Activated T-cell treated with anti-CD3 and anti-CD28 coated beads, Interleukin-2, amount 50 U/mL, for 48 hours (primary cell): ENCODE measurements at places on chromosomes 1 and 21.

GRCh38 chr1:113692342-113692741 is 66.9 kb downstream of the PHTF1 start:
- DNase-seq = no peak

DNA sequence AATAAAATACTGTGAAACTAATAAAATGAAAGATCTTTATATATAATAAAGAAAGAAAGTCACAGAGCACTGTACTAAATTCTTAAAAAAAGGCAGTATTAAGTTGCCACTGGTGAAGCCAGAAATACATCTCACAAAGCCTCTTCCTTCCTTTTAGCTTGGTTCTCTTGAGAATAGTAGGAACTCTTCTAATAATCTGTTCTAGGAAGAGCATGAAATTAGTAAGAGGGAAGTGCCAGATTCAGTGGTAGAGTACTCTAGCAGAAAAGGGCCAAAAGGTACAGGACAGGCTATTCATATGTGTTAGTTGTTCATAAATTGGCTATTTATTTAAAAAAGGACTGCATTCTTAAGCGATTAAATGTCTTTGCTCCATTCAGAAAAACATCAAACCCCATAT is 33.7 kb downstream of the CTTNBP2NL start:
- DNase-seq = no peak

DNA sequence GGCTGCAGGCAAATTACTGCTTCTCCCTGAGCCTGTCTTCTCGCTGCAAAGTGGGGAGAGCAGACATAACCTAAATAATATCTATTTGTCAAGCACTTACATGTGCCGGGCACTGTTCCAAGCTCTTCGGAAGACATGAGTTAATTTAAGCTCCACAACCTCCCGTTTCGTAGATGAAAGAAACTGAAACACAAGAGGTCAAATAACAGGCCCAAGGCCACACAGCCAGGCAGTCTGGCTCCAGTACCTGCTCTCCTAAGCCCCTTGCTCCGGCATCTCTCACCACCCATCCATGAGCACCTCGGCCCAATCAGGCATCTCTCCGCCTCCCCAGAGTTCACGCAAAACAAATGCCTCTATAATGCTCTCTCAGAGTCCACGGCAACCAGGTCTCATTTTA is 65.4 kb downstream of the TAS1R2 start:
- DNase-seq = no peak

- DNase-seq = no peak
Observed at GRCh38 chr1:117110774-117111173, 10.8 kb downstream of the TRIM45 start.

- DNase-seq = no peak
Observed at GRCh38 chr1:161166669-161167548, 683 bp downstream of the PPOX start.

DNA sequence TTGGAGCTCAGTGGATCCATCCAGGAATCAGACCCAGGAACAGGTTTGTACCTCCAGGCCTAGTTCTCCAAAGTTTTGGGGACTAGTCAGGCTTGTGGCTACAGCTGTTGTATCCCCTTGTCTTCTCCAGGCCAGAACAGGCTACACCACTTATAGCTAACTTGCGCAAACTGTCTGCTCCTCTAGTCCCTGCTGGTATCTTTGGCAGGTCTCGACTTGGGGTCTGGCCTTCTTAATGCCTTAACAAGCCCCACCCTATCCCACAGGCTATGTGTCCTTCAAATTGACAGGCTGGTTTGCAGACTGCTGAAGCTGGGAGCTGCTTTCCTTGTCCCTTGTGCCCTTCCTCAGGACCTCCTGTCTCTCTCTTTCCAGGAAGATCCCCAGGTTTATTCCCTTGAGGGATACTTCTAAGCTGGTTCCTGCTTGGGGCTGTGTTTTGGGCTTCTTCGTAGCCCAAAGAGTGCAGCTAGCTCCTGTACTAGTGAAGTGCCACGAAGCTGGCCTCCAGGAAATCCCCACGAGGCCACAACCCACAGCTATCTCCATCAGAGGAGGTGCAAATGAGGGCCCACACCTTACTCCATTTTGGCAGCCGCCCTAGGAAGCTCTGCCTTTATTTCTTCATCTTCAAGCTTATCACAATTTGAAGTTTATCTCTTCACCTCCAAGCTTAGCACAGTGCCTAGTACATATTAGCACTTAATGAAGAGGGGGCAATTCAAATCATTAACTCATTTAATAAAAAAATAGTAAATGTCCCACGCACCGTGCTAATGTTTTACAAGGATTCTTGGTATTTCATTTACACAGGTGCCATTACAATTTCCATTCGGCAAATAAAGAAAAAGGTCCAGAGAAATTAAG is 683 bp upstream of the DMAP1 start:
- DNase-seq = peak; percentile 52

- no peak for DNase-seq
Observed at GRCh38 chr21:16504766-16505165, 775.0 kb downstream of the USP25 start.

DNA sequence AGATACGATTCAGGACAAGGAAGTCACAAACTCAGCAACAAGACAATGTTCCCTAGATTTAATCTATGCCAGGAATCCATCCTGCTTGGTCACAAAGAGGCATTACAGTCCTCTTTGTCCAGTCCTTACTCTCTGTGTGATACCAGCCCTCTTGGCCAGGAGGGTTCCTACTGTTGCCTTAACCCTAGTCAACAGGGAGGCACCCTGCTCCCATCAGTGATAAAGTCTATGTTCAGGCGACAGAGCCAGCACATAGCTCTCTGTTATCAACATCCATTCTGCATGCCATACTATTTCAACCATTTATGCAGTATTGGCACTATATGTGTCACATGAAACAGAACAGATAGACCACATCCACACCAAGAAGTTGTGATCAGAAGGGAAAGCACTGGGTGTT is 4.4 kb upstream of the NPL start:
- no peak for DNase-seq

GRCh38 chr1:29342983-29343382 is 106.7 kb downstream of the PTPRU start:
- no peak for DNase-seq

- DNase-seq = no peak
Observed at GRCh38 chr1:15207031-15207828, 39.8 kb upstream of the FHAD1 start.

DNA sequence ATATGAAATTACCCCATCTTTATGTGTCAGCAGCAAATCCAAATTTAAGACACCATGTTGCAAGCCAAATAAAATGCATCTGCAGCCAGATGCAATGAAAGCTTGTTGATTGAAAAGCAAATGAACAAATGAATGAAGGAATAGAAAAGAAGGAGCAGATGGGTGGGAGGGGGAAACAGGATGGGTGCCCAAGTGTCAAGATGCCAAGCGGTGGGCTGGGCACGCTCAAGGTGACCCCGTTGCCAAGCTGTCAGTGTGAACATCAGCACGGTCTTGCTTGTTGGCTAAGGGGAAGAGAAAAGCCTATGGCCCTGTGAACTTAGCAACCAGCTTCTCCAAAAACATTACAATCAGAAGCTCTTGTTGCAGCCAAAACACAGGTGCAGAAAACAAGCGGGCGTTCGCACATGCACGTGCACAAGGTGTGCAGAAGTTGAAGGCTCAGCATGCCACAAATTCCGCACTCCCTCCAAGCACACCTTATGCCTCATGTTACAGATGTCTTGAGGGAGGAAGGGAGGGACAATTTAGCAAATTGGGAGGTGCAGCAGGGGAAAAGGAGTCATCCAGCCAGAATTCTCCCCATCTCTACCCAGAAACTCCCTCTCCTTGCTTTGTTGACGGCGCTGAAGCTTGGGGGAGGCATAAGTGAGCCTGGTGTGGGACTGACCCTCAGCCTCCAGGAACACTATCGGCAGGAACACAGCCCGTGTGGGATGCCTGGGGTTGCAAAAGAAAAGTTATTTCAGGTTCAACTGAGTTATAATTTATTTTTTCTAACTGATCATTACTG is 62.4 kb downstream of the HIVEP3 start:
- DNase-seq = no peak

- DNase-seq = no peak
Observed at GRCh38 chr1:35247256-35247655, 21.3 kb upstream of the ZMYM4 start.

DNA sequence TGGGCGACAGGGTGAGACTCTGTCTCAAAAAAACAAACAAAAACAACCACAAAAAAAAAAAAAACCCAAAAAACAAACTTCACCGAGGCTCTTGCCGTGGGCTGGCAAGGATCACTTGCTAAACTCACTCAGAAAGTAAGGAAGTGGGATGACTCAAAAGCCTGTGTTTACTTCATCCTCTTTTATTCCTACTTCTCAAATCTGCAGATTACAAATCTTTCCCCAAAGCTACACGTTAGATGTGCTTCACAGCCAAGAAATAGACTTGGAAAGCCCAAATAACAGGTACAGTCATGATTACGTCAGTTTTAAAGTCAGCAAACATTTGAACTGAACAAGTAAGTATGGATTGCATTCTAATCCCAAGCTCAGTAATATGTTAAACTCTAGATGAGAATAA is 359.3 kb downstream of the ADGRL2 start:
- no peak for DNase-seq

GRCh38 chr1:220526294-220526693 is 1.6 kb upstream of the MARK1 start:
- DNase-seq = no peak

- no peak for DNase-seq
Observed at GRCh38 chr1:211522804-211523203, 30.8 kb upstream of the RD3 start.

DNA sequence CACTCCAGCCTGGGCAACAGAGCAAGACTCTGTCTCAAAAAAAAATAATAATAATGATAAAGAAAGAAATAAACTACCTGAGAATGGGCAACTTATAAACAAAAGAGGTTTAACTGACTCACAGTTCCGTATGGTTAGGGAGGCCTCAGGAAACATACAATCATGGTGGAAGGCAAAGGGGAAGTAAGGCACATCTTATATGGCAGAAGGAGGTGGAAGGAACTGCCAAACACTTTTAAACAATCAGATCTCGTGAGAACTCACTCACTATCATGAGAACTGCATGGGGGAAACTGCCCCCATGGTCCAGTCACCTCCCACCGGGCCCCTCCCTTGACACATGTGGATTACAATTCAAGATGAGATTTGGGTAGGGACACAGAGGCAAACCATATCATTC is 6.3 kb upstream of the EGLN1 start:
- DNase-seq = no peak

GRCh38 chr1:40384413-40384762 is 10.9 kb downstream of the SMAP2 start:
- DNase-seq = no peak

- DNase-seq = no peak
Observed at GRCh38 chr1:147612366-147612765, 58.0 kb downstream of the ACP6 start.

DNA sequence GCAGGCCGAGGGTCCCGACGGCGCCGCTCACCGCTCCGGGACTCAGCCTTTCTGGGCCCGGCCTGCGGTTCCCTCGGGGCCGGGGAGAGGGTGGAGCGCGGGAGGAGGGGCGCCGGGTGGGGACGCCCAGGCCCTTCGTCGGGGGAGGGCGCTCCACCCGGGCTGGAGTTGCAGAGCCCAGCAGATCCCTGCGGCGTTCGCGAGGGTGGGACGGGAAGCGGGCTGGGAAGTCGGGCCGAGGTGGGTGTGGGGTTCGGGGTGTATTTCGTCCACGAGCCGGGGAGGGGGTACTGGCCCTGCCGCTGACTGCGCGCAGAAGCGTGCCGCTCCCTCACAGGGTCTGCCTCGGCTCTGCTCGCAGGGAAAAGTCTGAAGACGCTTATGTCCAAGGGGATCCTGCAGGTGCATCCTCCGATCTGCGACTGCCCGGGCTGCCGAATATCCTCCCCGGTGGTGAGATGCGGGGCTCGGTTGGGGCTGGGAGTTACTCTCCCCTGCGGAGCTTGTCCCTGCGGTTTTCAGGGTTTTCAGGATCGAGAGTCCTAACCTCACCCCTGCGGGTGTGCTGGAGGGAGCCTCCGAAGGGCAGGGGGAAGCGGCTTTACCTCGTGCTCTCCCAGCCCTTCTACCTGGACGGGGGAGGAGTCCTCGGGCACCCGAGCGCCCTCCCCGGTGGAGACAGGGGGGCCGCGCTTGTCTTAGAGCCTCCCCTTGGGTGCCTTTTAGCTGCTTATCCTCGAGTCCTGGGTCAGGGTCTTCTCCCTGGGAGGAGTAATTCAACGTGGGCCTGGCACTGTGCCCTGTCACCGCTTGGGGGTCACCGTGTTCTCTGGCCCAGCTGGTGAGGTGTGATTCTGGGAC is 2.1 kb downstream of the SAMD11 start:
- DNase-seq = no peak

DNA sequence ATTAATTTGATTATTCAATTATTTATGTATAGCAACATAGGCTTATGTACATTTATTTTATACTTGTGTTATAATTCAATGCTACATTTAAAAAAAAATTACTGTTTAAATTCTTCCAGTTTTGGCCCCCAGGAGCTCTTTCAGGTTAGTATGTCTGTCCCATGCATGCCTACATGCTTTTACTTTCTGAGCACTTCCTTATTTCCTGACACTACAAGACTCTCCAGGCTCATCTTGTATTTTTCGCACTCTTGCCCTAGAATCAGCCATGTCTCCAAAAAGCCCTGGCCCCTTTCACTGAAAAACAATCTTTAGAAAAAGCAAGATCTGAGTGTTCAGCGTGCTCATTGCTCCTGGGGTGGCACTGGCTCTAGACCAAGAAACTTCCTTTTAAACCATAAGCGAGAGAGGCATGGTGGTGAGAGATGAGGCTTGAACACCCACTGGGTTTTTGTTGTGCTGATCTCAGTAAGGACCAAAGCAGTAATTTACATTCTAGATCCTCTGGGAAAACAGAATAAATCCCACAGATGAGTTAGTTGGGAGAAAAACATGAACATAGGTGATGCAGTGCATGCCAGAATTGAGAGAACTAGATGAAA is 95.0 kb downstream of the SLC30A10 start:
- no peak for DNase-seq

DNA sequence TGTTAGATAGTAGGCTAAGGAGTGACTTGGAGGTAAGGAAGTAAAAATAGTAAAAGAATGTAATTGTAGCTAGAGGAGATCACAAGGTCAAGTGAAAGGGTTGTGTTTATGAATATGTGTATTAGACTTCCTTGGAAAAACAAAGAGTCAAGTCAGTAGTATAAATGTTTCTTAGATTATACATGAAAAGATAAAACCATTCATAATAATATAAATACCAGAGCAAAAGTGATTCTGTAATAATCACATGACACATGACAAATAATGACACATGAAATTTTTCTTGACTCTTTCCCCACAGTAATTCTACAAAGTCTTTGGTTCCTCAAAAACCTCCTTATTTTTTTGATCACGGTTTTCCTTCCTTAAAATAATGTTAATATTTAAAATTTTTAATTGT is 56.4 kb downstream of the IVNS1ABP start:
- DNase-seq = no peak

GRCh38 chr1:225830841-225831240 is 20.9 kb downstream of the EPHX1 start:
- DNase-seq = no peak
